GM23338 (cell line): ENCODE measurements at places on chromosomes 4 and X.

DNA sequence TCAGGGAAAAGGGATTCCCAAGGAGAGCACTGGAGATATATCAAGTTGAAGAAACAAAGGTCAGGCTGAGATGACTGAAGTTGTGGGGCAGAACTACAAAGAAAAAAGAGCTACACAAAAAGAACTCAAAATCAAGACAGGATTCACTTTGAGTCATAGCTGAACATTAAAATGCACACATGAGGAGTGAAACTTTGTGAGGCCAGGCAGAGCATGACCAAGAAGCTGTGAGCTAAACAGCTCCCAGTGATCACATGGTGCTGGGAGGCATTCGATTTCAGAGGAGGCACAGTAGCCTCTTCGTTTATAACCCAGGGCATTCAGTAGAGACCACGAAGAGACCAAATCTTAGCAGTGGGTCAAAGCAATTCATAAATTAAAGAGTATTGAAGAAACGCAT, 145.3 kb downstream of the ATRX start:
- no peak for DNase-seq

- DNase-seq: peak; percentile 34
These were observed 15.0 kb downstream of the SCARB2 start for GRCh38 chr4:76198411-76199237.

GRCh38 chrX:47649271-47649670, 1.1 kb downstream of the ELK1 start:
- DNase-seq: no peak

DNA sequence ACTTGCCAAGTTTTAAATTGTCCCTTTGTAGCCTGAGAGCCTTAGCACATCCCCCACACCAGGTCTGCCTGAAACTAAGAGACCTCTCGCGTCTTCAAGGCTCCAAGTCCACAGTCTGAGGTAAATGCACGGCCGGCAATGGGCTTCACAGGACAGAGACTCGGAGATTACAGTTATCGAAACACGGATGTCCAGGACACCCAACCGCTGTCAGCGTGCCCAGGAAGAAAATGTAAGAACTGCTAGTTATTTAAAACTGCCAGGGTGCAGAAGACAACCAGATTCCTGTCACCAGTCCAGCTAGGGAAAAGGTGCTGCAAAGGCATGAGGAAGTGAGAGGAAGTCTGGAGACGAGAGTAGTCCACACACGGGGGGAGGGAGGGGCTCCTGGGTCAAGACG, 28.9 kb downstream of the ZNF827 start:
- DNase-seq: no peak

GRCh38 chr4:107115185-107115847, 79.2 kb upstream of the DKK2 start:
- DNase-seq: peak; percentile 7

- no peak for DNase-seq
These were observed 102.5 kb downstream of the LARP7 start for GRCh38 chr4:112739442-112739841.

DNA sequence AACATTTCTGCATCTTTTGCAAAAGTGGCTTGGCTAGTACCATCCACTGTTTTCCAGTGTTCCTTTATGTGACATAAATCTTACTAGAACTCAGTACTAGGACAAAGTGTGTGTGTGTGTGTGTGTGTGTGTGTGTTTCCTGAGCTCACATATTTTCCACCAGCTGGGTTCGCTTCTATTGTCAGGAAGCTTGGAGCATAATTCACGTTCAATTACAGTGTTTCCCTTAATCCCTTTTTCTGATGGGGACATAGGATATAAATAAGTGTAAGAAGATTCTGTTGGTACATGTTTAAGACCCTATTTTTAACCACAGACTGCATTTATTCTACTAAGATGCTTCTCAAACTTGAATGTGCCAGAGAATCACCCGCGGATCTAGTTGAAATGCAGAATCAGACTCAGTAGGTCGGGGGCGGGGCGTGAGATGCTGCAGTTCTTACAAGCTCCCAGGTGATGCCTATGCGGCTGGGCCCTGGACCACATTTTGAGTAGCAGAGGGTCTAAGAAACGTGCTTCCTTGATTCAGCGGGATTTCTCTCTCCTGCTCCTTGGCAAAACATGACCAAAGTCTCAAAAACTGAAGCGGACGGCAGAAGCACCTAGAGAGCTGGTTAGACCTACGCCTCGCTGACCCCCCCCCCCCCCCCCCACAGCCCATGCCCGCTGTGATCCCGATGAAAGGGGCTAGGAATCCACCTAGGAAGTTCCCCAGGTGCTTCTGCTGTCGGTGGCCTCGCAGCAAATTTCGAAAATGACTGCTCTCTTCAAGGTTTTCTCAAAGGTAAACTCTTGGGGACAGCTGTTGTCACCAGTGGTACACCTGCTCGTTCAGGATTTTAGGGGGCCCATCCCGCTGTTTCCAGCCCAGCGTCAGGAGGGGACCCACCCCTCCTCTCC, 797 bp downstream of the CD99L2 start:
- DNase-seq: peak; percentile 57

DNA sequence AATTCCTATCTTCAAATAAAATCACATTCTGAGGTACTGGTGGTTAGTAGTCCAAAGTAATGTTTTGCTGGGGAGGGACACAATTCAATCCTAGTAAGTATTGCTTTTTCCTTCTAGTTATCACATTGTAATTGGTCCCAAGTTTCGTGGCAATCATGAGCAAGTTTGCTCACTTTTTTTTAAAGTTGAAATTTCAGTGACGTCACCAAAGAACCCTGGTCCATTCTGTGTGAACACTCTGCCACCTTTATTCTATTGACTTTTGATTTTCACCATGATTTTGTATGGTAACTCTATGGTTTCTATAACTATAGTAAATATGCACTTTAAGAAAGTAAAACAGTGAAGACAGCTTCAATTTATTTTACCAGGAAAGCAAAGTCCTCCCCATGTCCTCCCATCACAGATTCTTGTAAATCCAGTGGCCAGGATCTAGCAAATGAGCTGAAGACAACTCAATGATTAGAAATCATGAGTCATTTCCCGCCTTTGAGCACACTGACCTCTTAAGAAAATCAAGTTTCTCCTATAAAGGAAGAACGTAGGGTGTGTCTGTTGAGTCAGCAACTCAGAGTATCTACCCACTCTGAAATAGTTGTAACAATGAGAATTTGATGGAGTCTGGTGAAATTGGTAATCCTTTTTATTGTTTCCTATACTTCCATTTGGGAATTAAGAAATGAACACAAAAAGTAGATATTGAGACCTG, 1306.6 kb upstream of the PABPC4L start:
- no peak for DNase-seq

GRCh38 chr4:137194670-137195069, 337.6 kb downstream of the PCDH18 start:
- DNase-seq: no peak

DNA sequence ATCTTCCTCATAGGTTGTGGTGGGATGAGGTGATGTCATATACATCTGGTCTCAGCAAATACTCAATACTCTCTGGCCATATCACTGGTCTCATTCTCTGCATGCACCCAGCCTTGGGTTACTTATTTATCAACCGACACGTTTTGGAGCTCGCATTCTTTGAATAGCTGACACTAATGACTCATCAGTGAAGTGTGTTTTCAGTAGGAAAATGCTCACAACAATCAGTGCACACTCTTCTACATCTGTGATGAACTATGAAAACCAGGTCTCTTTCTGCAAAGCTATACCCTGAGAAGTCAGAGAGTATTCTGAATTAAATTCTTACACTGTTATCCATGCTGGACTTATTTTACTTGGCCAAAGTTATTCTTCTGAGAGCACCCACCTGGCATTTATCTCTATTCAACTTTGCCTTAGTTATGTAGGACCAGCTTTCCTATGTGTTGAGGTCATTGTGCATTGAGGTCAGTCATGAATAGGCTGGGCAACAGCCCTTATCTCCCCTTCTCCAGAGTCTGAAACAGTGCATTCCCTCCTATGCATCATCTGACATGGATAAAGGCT, 58.7 kb upstream of the DHX15 start:
- DNase-seq: no peak

GRCh38 chrX:122219226-122219625, 964.9 kb upstream of the GRIA3 start:
- DNase-seq: no peak

DNA sequence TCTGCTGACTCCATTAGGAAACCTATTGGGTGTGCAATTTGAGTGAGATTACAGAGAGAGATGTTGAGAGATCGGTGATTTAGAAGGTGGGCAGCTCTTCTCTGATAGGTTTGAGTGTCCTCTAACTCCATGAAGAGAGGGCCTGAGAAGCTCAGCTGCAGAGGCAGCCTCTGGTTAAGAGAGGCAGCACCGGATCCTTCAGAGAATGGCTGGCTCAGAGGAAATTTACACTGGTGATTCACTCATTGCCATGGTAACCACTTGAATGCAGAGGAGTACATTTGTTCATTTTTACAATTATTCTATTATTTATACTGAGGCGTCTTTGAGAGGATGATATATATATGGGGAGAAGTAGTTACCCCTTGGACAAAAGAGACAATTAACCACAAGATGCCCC, 171.7 kb downstream of the PDGFRA start:
- no peak for DNase-seq

GRCh38 chr4:168877511-168878491, 132.3 kb downstream of the CBR4 start:
- peak; percentile 77 for DNase-seq

DNA sequence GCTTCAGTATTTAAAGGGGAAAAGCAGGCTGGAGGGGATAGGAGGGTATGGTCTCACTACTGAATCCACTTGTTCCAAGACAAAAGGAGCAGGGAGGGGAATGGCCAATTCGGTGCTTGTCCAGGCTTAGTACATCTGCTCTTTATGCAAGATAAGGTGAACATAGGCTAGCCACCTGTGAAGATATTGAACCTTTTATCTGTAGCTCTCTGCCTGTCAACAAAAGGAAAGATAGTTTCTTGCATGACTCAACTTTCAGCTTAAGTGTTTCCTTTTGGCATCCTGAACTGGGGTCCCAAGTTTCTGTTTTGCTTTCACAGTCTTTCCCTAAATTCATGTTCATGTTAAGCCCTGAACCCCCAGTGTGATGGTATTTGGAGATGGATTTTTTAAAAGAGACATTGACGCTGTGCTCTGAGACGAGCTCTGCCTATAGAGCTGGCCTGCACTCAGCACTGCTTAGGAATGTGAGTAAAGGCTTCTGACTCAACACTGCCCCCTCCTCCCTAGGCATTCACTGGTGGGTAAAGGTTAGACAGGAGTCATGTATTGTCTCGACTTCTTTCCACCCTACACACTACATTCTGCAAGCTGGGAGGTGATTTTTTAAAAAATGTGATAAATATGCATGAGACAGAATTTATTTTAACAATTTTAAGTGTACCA, 28.2 kb downstream of the FAM149A start:
- DNase-seq: peak; percentile 83

GRCh38 chr4:81197864-81198524, 17.0 kb downstream of the PRKG2 start:
- DNase-seq: no peak

DNA sequence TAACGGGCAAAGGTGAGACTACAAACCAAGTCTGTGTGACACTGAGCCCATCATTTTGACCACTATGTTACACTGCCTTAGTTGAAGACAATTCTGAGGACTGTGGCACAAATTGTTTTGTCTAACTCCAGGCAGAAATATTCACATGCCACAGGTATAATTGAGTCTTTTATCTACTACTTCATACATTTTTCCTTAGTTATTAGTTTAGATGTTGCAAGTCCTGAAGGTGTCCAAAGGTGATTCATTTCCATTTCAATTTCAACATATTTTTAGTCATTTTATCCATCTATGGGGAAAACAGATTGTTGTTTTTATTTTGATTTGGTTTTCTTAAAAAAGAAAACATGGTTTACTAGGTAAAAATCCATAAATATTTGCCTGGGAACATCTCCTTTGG, 341.7 kb upstream of the SMIM31 start:
- DNase-seq: no peak

GRCh38 chrX:132093239-132093860, 34.5 kb downstream of the FRMD7 start:
- DNase-seq: no peak

DNA sequence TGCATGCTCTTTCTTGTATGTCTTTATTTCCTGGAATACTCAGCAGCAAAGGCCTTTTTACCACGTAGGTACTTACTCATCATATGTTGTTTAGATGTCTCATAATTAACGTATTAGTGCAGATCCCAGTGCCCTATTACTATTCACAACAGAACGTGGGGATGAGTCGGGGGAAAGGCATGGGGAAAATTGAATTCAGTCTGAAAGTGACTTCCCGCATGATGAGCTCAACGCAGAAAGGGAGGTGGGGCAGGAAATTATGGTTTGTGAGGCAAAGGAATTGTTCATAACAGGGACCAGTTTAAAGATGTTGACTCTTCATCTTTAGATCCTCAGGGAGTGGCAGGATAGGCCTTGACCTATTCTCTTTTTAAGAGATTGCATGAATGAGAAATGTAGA, 2.0 kb upstream of the TMPRSS11D start:
- DNase-seq: no peak

DNA sequence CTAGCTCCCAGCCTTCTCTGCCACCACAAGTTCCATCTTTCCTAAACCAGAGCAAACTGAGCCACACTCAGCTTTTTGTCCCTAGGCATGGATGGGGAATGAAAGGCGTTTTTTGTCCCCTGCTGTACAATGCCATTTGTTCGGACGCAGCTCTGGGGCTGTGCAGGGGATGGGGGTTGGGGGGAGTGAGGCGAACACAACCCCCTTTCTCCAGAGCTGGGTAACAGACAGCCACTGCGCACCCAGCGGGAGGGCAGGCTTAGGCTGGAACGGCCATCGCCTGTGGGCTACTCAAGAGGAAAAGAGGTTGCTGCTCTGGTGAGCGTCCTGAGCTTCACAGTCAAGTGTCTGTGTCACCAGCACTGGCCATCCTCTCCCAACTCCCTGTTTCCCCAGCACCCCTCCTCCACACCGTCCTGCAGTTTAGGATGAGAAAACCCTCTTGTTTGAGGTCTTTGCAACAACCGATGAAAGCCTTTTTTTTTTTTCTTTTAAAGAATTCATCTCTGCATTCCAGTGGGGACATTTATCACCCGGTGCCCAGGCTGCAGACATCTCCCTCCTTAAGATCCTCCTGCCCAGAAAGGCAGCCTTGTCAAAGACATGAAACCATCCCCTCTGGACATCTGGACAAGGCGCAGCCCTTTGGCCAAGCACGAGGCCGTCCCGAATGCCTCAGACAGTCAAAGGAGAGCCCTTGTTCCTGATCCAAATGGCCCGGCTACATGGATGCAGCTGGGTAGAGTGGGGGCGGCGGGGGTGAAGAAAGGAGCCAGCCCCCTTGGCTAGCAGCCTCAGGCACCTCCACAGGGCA, 419.6 kb downstream of the BCOR start:
- no peak for DNase-seq

GRCh38 chrX:132740316-132741123, 217.9 kb downstream of the HS6ST2 start:
- peak; percentile 37 for DNase-seq

DNA sequence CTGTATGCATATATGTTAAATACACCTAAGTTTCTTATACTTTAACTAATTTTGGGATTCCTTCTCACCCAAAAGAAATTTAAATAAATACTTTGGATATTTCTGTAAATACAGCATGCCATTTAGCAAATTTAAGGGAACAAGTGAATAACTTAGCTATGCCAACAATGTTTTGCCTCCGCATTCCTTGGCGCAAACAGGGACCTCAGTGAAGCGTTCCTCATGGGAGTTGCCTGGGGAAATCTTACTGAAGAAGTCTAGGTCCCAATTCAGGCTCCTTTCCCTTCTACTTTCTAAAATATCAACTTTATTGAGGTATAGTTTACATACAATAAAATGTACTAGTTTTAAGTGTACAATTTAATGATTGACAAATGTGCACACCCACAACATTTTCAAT, 25.0 kb downstream of the COL4A5 start:
- peak; percentile 58 for DNase-seq

GRCh38 chrX:107272431-107272921, 66.1 kb downstream of the DNAAF6 start:
- DNase-seq: peak; percentile 75

- DNase-seq: no peak
These were observed 5.5 kb downstream of the PPP2R2C start for GRCh38 chr4:6466756-6467381.
